ENCODE measurements at places on chromosomes 1 and 21.

- DNase-seq, result no peak
These were observed 6.5 kb downstream of the RERE start for GRCh38 chr1:8810987-8811386.

DNA sequence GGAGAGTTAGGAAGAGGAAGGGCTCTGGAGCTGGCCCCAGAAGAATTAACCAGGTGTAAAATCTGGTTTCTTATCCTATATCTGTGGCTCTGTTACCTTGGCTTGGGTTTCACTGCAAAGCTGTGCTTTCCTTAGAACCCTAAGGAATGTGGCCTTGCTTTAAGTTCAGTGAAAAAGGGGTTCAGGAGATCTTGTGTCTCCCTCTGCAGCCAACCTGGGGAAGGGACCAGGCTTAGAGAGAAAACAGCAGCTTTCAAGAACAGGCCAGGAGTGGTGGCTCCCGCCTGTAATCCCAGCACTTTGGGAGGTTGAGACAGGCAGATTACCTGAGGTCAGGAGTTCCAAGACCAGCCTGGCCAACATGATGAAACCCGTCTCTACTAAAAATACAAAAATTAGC is 16.1 kb upstream of the MYCL start:
- no peak for DNase-seq

DNA sequence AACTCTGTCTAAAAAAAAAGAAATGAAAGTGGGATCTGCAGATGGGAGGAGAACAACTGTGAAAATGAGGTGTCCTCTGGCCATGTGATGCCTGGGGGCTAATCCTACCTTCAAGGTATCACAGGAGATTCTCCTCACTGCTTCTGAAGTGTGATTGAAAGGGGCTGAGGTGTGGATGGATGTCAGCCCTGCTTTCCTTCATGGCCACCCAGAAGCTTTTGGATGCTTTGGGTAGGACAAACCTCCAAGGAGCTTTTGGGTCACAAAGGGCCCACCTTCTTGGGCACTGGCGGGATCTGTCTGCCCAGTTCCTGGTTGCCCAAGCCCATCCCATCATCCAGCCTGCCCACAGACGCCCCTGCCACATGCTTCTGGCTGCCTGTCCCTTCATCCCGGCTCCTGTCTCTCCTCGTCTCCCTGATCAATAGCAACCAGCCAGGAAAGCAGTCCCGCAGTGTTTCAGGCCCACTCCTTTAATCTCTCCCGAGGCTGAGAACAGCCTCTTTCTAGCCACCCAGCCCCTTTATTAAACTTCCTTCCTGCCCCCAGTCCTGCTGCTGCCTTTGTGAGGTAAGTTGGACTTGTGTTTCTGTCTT is 87.2 kb downstream of the MAN1C1 start:
- no peak for DNase-seq

- DNase-seq, result no peak
These were observed 90.5 kb downstream of the LAMC2 start for GRCh38 chr1:183276386-183277080.

DNA sequence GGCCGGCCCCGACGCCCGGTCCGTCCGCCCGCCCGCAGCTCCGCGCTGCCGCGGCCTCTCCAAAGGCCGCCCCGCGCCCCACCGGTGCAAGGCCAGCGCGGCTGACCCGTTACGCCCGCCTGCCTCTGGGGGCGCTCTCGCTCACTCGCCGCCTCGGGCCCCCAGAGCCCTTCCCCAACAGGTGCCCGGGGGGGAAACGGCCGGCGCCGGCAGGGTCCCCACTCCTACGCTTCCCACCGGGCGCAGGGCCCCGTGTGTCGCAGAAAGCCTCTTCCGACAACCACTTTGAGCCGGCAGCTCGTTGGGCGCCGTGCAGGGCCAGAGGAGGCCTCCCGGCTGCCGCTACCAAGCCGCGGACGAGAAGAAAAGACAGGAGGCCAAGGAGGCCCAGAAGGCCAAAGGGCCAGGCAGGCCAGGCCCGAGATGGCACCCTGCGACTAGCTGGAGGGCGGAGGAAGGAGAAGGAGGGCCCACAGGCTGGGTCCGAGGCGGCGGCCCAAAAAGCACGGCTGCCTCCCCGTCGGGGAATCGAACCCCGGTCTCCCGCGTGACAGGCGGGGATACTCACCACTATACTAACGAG is 64.9 kb upstream of the FCGR2A start:
- no peak for DNase-seq

DNA sequence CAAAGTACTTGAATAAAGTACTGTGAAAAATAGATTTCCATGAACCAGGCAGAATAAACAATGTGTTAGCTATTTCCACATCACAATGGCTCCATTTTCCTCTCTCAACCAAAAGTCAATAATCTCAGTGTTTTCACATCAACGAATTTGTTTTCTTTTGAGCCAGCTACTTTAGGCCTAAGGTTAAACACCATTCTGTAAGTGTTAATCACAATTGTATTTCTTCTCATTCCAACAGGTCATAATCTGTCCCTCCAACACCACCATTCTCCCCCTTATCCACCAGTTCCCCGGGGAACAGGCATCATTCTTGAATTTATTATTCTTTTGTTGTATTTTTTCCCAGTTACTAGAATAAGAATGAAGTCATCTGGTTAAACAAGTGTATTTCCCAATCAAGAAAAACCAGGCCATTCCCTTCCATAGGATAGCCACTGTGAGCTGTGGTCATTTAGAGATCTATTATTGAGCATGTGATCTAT is 66.2 kb upstream of the PALMD start:
- DNase-seq, result no peak

- no peak for DNase-seq
These were observed 36.4 kb upstream of the WNT4 start for GRCh38 chr1:22179197-22179803.
